ENCODE measurements at places on chromosomes 7 and 10. TPM values are rescaled to one million over a fixed set of nuclear protein-coding genes. Genes with fewer than 3 reads are reported as not detected.

DNAH11 gene
- 7.3 TPM for total RNA-seq

IL6 gene
- 3.1 TPM for total RNA-seq

ABCC2 gene
- total RNA-seq: 0.71 TPM

GPR146 gene
- 1.2 TPM for total RNA-seq

NME8 gene
- not detected for total RNA-seq

CNPY1 gene
- total RNA-seq: not detected

CDCA7L gene
- 21.1 TPM for total RNA-seq

SMO gene
- 3.1 TPM for total RNA-seq

MRPL32 gene
- 58.8 TPM for total RNA-seq

TFEC gene
- total RNA-seq: under 0.01 TPM

SPDYE1 gene
- not detected for total RNA-seq

PNLIPRP3 gene
- 29.0 TPM for total RNA-seq

SPAG6 gene
- total RNA-seq: not detected

CYP3A7 gene
- 0.07 TPM for total RNA-seq

TWIST1 gene
- not detected for total RNA-seq

ANK3 gene
- 40.4 TPM for total RNA-seq

DEPP1 gene
- total RNA-seq: 3.7 TPM

CCL24 gene
- not detected for total RNA-seq

TMEM120A gene
- 15.8 TPM for total RNA-seq

TAS2R3 gene
- 1.0 TPM for total RNA-seq

UTF1 gene
- not detected for total RNA-seq

HTR7 gene
- 23.2 TPM for total RNA-seq

EVX1 gene
- not detected for total RNA-seq

FOXI2 gene
- not detected for total RNA-seq

GCK gene
- total RNA-seq: 0.34 TPM

MSMB gene
- 0.34 TPM for total RNA-seq

PTPRN2 gene
- under 0.01 TPM for total RNA-seq

CRYGN gene
- total RNA-seq: 0.14 TPM

ADCK2 gene
- total RNA-seq: 53.1 TPM

ANXA11 gene
- total RNA-seq: 22.6 TPM

SFRP5 gene
- total RNA-seq: not detected

NCOA4 gene
- total RNA-seq: 157 TPM

All from nasal cavity respiratory epithelium epithelial cell of viscerocranial mucosa (primary cell).